ENCODE measurements at places on chromosomes 2 and 18.
A peak's percentile ranks its signal among the peaks of the same experiment; 100 is the strongest.

GRCh38 chr2:201220102-201220570 is 37.2 kb downstream of the CASP10 start:
- DNase-seq, result no peak

DNA sequence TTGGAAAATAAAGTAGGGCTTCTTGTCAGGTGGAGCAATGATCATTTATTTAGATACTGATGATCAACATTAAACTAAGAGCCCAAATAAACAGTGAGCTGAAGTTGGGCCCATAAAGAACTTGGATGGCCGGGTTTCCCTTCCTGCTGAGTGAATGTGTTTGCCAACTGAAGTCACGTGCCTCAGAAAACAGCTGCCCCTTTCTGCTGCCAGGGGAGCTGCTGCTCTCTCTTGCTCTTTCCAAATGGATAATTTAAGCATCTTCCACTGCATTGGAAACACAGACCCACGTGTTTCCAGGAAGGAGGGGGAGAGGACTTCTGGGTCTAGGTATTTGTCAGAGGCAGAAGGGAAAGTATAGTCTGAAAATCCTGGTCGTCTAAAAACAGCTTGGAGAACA is 22.9 kb upstream of the NCKAP5 start:
- DNase-seq, result no peak

DNA sequence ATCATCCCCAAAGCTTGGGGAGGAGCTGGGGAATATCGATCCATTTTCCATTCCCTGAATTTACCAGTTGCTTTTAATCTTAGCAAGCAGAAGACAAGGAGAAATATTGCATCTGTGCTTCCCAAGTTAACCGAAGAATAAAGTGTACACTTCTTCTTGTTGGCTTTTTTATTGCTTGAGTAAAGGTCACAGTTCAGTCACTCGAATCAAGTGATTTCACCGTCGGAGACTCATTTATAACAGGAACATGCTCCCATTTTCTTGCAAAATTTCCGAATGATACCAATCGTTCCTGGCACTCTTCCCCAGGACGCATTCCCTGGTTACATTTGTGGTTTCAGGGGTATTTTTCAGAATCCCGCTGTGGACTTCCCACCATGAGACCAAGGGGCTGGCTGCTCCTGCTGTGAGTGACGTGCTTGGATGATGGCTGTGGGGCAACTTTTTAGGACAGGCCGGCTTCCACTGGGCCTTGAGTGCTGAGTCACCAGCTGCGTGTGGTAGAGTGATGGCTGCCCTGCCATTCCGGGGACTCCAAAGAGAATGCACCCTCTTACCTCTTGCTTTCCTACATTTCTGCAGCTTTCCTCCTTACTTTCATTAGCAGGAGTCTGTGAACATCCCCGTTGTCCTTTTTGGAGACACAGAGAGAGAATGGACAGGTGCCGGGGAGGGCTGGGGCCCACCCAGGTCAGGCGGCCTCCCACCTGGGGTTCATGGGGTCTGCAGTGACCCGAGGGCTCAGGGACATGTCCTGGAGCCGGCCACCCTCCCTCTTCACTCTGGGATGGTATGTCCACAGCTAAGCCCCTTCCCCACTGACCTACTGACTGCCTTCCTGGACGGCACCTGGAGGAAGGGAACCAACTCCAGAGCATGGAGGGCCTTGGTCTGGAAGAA is 60.7 kb upstream of the HDAC4 start:
- DNase-seq, result no peak

DNA sequence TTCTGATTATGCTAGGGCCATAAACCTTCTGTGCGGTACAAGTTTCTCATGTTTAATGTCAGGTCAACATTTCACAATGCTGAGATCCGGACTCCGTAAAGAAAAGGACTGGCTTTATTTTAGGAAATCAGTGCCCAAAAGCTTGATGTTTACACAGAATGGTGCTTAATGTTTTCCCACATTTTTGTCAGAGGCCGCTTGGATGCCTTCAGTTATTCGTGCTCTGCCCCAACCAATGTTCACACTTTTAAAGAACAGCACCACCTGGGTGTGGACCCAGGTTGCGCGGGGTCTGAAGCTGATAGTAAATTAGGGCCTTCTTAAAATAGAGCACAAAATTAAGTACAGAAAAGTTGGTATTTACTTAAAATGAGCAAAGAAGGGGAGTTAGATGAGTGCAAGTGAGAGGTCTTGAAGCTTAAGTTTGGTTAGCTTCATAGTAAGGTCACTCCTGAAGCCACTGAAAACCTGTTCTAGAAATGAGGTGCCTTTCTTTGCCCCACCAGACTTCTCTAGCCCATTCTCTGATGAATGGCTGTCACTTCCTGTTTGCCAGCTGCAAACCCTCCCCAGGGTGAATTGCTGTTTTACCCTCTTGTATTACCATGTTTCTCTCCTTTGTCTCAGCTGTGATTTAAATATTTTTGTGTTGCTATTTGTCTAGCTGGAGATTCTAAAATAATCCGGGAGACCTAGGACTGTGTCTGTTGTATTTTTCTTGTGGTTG is 20.5 kb downstream of the SLC3A1 start:
- DNase-seq, result no peak

DNA sequence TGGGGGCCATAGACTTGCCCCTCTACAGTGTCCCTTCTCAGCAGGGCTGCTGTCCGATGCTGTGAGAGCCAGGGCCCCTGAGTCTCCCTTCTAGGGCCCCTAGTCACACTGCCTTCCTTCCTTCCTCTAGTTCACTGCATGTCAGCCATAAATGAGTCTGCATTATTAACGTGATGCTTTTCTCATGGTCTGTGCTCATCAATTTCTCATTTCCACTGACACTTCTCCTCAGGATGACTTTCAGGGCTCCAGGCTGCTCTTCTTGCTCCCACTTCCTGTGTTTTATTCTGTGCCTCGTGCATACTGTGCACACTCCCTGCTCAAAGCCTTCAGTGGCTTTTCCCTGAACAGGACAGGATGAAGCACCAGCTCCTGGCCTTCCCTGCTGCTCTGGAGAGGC is 146.5 kb downstream of the FAM210A start:
- no peak for DNase-seq

- no peak for DNase-seq
Observed at GRCh38 chr2:181393472-181393871, 63.7 kb upstream of the ITGA4 start.

DNA sequence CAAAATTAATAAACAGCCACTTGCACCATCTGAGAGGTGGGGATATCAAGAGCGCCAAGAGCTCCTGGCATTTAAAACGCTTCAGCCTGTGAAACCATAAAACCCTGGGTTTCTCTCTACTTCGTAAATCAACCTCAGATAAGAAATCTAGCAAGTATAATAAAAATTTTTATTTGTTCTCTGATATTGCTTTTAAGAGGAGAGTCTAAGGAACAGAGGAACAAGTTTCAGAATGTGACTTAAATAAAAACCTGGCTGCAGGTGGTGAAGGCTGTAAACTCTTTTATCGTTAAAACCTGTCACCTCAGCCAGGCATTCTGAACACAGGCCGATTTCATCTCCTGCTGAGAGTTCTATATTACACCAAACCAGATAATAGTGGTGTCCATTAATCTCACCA is 9.9 kb downstream of the DYTN start:
- DNase-seq, result no peak

GRCh38 chr2:66427300-66427699 is 7.6 kb upstream of the MEIS1 start:
- DNase-seq, result no peak

DNA sequence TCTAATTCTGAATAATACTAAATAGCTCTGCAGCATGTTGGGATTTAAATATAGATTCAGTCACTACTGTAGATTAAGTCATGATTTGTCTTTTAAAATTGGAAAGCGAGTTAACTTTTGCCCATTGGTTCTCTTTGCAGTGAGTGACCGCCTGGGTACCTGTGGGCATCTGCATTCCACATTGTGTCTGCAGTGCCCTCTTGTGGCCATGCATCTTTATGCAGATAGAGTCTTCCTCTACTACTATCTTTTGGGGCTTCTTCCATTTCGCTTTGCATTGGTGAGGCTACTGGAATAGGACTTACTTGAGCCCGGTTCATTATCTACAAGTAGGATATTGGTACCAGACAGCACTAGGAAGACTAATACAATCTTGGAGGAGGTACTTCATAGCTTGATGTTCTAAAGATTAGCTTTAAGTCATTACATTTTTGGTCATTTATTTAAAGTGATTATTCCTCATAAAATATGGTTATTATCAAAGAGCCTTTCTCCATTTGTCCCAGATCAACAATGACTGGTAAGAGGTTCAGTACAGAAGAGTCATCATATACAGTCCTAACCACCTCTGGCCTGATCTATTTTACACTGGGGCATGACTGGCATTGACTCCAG is 203.0 kb downstream of the SOCS6 start:
- peak; percentile 7 for DNase-seq

DNA sequence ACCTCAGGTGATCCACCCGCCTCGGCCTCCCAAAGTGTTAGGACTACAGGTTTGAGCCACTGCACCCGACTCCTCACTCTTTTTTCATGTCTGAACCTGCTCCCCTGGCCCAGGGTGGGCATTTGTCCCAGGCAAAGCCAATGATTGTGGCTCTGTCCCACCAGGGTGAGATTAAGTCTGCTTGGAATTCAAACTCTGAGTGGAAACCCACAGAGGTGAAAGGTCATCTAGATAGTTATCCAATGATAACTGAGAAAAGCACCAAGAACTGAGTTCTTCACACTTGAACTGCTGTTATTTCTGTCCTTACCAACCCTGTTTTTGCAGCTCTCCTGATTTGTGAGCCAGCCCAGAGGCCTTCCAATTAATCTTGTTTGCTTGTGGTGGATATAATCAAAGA is 62.4 kb upstream of the ACVR1 start:
- no peak for DNase-seq

DNA sequence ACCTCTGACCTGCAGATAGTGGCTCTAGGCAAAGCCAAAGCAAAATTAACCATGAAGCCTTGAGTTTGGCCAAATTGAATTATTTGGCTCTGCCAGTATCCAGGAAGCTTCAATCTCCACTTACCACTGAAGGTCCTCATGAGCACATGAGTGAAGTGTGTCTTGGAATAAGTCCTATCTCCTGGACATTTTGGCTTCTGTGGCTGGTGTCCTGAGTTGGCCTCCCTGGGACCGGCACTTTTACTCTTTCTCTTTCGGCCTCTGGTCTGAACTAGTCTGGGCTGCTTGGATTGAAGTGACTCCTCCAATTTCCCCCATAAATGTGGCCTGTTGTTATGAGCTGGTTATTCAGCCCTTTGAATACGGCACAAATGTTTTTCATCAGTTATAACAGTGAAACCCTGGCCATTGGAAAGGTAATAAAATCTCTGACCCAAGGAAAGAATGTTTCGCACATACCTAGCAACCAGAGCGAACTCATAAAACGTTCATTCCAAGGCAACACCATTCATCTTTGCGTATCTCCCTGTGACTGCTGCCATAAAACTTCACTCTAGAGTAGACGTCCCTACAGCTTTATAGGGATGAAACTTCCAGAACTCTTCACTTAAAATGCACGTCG is 216.4 kb downstream of the LPIN1 start:
- no peak for DNase-seq

GRCh38 chr2:64686283-64686956 is 32.7 kb upstream of the SERTAD2 start:
- DNase-seq, result no peak

GRCh38 chr2:26555246-26556133 is 77.6 kb upstream of the OTOF start:
- DNase-seq, result no peak

DNA sequence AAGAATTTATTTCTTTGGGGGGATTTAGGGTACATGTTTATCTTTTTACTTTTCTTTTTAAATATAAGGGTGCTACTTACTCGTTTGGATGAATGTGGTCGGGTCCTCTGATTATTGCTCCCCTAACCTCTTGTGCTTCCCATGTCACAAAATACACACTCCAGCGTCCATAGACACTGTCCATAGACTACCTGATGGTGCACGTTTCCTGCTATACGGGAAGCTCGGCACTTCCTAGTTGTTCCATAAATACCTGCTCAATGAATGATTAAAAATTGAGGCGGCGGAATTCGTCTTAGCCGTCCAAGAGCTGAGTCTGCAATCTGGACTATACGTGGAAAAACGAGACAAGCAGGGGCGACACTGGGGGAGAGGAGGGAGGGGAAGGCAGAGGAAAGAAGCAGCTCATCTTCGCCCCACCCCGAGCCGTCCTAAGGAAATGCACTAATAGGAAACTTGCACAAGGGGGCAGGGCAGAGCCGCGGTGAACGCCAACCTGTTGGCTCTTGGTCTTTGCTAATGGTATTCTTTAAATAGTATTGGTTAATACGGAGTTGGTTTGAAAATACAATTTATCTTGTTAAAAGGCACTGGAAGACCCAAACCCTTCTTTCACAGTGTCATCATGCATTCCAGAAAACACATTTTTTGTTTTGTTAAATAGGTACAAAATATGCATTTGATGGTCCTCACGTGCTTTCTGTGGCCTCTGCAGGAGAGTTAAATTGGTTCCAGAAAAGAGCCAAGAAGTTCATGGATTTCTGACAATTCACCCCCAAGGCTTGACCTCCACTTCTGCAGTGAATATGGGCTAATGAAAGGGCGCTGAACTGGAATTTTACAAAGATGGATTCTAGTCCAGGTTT is 73.0 kb upstream of the KCTD1 start:
- no peak for DNase-seq

DNA sequence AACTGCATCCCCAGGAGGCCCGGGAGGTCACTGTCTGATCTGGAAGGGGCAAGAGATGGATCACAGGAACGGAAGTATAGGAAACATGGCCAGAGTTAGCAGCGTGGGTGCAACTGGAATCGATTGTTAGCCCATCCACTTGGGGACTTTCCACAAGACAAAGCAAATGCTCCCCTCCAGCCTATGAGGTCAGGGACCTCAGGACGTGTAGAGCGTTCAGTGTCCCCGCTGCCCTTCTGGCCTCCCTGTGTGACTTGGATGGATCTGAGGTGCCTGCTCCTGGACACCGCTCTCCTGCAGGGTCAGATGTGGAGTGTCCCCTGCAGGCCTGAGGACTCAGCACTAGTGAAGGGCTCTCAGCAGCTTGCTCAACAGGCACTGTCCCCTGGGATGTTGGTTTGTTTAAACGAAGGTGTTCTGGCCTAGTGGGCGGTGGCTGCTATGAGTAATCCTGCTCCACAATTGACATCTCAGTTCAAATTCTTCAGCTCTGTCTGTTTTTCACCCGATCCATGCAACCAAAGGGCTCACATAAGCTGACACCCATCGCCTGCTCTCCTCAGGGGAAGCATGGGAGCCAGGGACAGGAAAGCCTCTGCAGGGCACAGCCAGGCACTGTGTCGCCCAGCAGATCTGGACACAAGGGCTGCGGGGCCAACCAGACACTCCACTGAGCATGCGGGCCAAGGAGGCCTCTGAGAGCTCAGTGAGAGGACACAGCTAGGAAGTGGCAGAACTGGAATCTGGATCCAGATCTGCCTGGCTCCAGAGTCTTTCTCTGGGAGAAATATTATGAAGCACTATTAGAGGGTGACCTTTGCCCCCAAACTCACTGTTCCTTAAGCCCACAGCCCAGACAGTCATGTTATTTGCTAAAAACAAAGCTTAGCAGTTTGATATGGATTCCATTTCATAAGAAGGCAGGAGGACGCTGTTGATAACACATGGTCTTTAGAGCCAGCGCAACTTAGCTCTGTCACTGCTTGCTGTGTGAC is 78.5 kb downstream of the RHOB start:
- no peak for DNase-seq
